ENCODE measurements at places on chromosomes 7 and 10. TPM values are rescaled to one million over a fixed set of nuclear protein-coding genes. Genes with fewer than 3 reads are reported as not detected.

The PHYHIPL gene
- total RNA-seq: 0.20 TPM

GRCh38 chr7:80235334-80235733 lies 100.7 kb downstream of the GNAI1 start:
- DNase-seq: no peak

GRCh38 chr7:129670656-129671055 lies 59.1 kb downstream of the NRF1 start:
- DNase-seq: no peak

- no peak for DNase-seq
These were observed 80.9 kb downstream of the CACNB2 start for GRCh38 chr10:18221123-18221522.

DNA sequence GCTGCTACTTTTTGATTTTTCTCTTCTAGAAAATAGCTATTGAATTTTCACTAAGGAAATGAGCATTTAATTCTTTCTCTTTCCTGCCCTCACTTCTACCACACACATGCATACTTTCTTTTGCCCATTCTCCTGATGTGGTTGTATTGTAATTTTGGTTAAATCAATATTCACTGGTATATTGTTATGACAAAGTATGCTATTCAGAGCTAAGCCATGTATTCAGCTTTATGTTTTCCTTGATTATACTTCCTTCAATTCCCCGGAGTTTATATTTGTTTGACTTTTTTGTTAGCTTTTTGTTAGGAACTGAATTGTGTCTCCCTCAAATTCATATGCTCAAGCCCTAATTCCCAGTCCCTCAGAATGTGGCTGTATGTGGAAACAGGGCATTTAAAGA lies 24.0 kb downstream of the LRRC72 start:
- no peak for DNase-seq

GRCh38 chr7:37440738-37441385 lies 7.8 kb downstream of the ELMO1 start:
- no peak for DNase-seq

GRCh38 chr10:106609470-106610266 lies 554.8 kb downstream of the SORCS1 start:
- no peak for DNase-seq
